CD8-positive, alpha-beta memory T cell (primary cell): ENCODE measurements at places on chromosomes 1 and 21.

DNA sequence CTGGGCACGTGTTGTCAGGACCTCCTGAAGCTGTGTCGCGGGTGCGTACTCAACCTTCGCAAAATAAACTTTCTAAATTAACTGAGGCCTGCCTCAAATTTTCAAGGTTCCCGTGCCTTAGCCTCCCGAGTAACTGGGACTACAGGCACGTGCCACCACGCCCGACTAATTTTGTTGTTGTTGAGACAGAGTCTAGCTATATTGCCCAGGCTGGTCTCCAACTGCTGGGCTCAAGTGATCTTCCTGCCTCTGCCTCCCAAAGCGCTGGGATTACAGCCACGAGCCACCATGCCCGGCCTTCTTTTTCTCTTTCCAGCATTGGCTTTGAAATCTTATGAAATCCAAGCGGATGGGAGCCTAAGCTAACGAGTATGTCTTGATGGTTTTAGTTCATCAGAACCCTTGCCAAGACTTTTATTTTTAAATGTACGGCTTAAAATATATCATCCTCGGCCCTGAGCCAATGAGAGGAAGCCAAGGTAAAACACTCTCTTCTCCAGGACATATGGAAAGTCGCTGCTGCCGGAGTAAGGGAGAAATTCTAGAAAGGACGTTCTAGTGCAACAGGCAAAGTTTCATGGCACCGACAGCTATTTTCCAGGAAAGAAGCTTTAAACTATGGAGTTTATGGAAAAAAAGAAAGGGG lies 12.7 kb upstream of the ERVH48-1 start:
- no peak overlapping the region for H3K27ac ChIP-seq
- no peaks in the 10 kb centered on the region for H3K27me3 ChIP-seq
- H3K4me1 ChIP-seq, result no peaks in the 10 kb centered on the region
- no peak overlapping the region for H3K4me3 ChIP-seq
- no peak for DNase-seq

- no peak overlapping the region for H3K27ac ChIP-seq
- H3K4me3 ChIP-seq, result no peak overlapping the region
- no peaks in the 10 kb centered on the region for H3K4me1 ChIP-seq
Measured at GRCh38 chr1:218479436-218480115, 134.4 kb downstream of the TGFB2 start.

DNA sequence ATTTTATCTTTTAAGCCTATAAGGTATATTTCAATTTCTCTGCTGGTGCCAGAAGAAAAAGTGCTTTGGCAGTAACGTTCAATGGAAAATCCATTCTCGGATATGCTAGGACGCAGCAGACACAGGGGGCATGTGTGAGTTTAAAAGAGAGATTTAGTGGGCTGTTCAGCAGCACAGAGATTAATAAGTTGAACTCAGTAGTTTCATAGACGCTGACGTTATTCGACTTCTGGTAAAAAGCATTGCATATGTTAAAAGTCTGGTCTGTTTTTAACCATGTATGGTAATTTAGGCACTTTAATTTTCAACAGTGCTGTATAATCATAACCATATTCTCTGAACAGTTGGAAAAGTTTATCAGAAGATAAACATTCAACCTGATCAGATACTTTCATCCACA lies 99.6 kb downstream of the ATP6V1G3 start:
- H3K36me3 ChIP-seq, result no peaks in the 10 kb centered on the region
- no peak overlapping the region for H3K4me3 ChIP-seq
- H3K4me1 ChIP-seq, result no peaks in the 10 kb centered on the region
- DNase-seq, result no peak
- no peak overlapping the region for H3K27ac ChIP-seq

DNA sequence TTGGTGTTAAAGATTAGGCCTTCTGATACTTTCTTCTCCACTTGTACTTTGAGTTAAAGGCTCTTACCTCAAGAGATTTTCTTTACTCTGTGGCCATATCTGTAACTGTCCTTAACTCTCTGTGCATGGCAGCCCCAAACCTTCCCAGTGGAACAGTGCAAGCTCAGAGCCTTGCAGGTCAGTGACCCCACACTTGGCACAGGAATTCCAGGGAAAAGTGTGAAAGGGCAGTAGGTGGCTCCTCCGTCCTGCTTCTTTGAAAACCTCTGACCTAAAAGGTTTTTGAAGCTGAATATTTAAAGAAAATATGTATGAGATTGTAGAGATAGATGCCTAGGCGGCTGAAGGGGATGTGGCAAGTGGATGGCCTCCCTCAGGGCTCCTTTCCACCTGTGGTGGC lies 26.3 kb downstream of the ITSN1 start:
- no peak for DNase-seq
- no peaks in the 10 kb centered on the region for H3K36me3 ChIP-seq
- H3K4me1 ChIP-seq, result no peaks in the 10 kb centered on the region
